ENCODE measurements at places on chromosomes 6 and 20. TPM values are rescaled to one million over a fixed set of nuclear protein-coding genes. Genes with fewer than 3 reads are reported as not detected.

Gene KHDC1L
- 5.4 TPM for total RNA-seq

Gene C20orf141
- total RNA-seq = not detected

Gene SLC22A2
- total RNA-seq = not detected

DNA sequence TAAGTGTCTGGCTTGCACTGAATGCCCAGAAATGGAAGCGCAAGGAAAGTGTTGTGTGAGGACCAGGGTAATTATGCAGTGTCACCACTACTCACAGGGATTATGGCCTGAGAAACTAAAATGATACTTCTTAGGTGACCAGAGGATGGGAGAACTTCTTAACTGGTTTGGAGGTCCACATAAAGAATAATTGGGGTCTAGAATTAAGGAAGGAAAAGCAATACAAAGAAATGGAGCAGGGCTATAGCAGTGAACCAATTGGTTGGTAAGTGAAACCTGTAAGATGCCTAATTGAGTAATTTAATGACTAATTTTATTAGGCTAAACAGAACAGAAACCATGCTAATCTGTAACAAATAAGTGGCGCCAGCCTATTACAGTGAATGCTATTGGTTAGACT is 5.3 kb downstream of the TSPYL4 start:
- no peak overlapping the region for H3K27ac ChIP-seq
- no peaks in the 10 kb centered on the region for H3K27me3 ChIP-seq
- H3K36me3 ChIP-seq = no peaks in the 10 kb centered on the region
- DNase-seq = no peak
- H3K4me1 ChIP-seq = peaks cover 8% of the 10 kb centered on the region
- H3K4me3 ChIP-seq = no peak overlapping the region

DNA sequence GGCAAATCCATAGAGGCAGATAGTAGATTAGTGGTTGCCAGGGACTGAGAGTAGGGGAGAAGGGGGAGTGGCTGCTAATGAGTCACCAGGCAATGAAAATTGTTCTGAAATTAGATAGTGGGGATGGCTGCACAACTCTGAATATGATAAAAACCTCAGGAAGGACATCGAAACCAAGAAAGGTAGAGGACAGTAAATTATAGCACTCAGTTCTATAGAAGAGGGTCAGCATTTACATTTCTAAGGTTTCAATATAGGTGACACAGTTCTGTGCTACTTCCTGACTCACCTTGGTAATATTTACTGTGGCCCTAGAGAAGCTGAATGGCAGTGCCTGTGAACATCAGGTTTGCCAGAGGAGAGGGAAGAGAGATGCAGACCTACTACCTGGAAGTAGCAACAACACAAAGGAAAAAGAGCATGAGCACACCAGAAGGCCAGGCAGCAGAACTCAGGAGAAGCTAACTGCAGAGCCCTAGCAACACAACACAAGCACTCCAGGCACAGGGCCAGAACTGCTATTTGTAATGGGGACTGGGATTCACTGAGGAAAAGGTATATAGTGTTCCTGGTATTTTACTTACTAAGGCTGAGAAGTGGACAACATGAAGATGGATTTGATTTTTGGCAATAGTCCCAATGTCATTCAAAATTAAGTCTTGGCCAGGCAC is 75.9 kb downstream of the PLCG1 start:
- peaks cover 9% of the 10 kb centered on the region for H3K4me1 ChIP-seq
- no peak overlapping the region for H3K4me3 ChIP-seq
- H3K27ac ChIP-seq = no peak overlapping the region
- H3K27me3 ChIP-seq = no peaks in the 10 kb centered on the region

GRCh38 chr20:51220293-51220706 is 197.4 kb upstream of the KCNG1 start:
- H3K4me1 ChIP-seq = peaks cover 3% of the 10 kb centered on the region
- no peak for DNase-seq
